Right kidney (tissue), 9 donors: ENCODE measurements at places on chromosomes 2 and 18.

DNA sequence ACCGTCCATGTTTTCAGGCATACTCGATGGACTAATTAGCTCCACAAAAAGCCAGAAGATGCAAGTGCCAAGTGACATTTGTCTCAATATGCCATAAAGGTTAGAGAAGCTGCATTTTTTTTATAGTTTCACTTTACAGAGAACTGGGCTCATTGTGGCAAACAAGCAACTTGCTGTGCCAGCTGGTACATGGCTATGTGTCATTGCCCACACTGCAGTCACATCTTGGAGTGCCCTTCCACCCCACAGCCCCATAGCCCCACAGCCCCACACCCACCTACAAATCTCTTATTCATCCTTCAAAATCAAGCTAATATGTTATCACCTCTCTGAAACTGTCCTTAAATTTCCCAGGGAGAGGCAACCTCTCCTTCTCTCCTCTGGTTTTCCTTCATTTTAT is 451.9 kb downstream of the ARHGAP15 start:
- DNase-seq, result no peak

- DNase-seq, result no peak
These were observed 101.3 kb downstream of the DNAH7 start for GRCh38 chr2:195967336-195967735.

DNA sequence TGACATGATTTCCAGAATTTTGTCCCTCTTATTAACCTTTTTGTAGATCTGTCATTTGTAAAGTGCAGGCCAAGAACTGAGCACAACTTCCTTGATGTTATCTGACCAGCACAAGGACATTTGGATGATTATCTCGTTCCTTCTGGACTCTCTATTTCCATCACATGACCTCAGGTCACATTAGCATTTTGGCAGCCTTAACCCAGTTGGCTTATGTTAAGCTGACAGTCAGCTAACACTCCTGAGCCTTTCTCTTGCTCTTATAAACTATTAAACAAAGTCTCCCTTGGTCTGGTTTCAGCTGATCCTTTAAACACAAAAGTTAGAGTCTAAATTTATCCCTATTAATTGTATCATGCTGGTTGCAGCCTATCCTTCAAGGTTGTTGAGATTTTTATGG is 167.2 kb upstream of the RBBP8 start:
- no peak for DNase-seq

- DNase-seq, result no peak
These were observed 510.8 kb downstream of the TRIB2 start for GRCh38 chr2:13227578-13227977.

DNA sequence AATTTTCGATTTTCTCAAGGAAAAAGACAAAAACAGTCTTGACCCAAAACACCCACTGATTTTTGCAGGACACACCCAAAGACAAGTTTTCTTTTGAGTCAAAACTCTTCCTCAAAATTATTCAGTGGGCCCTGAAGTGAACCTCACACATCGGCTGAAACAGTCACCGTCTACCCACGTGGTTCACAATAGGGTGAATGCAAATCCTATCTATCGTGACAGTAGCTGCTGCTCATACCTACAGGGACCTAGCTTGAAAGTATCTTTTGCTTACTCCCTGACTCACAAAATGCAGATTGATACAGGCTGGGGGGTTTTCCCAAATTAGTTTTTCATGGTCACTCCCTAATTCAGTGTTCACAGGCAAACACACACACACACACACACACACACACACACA is 10.7 kb upstream of the CD226 start:
- no peak for DNase-seq

DNA sequence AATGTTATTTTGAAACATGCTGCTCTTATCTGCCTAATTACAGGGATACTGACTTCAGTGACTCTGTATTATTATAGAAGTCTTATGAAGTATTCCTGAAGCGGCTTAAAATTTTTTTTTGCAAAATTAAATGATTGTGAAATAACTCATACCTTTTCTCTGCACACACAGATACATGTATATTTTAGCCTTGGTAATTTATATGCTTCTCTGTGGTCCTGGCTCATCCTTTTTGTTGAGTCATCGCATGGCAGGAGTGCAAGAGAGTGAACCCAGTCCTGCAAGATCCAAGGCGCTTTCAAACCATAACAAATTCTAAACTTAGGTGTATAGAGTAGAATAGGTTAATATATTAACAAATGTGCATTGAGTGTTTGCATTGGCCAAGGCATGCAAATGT is 8.6 kb downstream of the CCNT2 start:
- DNase-seq, result no peak

DNA sequence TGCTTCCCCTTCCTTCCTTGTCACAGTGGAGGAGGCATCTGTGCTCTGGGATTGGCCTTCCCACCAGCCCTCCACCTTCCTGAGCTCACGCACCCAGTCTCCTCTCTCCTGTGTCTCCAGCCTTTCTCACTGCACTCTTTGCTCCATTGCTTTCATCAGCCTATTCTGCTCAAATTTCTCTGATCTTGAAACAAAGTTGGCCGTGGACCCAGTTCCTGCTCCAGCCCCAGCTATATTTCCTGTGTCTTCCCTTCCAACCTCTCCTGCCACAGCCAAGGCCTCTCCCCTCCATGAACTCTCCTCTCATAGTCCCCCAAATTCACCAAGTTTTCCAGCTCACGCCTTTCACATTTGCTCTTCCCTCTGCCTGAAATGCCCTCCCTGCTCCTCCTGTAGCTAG is 226.6 kb upstream of the AGAP1 start:
- no peak for DNase-seq

DNA sequence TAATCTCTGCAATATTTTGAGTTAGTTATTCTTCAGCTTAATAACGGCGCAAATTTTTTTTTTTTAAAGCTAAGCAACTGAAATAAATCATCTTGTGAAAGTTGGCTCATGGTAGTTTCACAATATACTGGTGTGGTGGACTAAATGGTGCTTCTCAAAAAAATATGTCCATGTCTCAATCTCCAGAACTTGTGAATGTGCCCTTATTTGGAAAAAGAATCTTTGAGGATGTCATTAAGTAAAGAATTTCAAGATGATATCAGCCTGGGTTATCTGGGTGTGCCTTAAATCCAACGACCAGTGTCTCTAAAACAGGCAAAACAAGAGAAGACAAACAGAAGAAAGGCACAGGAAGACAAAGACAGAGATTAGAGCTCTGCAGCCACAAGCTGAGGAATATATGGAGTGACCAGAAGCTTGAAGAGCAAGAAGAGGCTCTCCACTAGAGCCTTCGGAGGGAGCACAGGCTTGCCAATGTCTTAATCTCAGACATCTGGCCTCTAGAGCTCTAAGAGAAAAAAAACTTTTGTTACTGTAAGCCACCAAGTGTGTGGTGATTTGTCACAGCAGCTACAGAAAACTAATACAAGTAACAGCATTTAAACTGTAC is 71.4 kb downstream of the HNMT start:
- no peak for DNase-seq

- no peak for DNase-seq
These were observed 67.9 kb downstream of the TMEM185B start for GRCh38 chr2:120155308-120155707.

DNA sequence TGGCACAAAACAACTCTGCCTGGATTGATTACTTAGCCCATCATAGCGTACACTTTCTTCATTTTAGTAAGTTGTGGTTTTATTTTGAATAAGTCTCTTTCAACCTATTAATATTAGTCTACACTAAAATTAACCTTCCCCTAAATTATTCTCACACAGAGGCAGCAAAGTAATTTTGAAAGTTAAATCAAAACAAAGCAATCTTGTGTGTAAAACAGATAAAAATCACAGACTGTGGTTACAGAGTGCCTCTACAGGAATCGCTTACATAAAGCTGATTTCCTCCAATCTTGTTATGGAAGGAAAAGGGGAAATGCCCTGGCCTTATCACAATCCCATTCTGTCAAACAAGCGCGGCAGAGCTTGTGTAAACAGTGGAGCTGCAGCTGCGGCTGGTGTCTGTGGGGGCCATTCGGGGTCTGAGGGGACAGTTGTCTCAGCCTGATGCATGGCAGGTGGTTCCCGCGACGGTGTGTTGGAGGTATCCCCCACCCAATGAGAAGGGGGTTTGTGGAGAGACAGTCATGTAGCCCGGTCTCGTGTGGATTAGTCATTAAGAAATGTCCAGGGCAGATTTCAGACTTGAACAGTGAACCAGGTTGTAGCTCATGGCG is 42.1 kb downstream of the BCL2L11 start:
- DNase-seq, result no peak

GRCh38 chr18:50687491-50687890 is 127.6 kb downstream of the MAPK4 start:
- no peak for DNase-seq

GRCh38 chr2:203631068-203631757 is 75.2 kb upstream of the CD28 start:
- no peak for DNase-seq

- DNase-seq, result no peak
These were observed 2.5 kb downstream of the GYPC start for GRCh38 chr2:126658319-126658904.

DNA sequence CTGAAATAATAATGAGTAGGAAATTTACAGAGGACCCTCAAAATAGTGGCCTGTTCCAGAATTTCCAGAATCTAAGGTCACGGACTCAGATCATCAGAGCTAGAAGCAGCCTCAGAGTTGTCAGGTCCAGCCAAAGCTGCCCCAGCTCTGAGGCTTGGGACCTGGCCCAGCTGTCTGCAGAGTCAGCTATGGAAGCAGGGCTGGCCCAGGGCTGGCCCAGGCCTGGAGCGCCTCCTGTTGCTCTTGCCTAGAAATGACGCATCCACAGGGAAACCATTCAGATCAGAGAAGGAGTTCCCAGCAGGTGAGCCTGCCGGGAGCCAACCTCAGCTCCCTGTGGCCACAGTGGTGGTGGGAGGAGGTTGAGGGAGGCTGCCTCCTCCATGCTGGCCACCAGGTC is 106.7 kb upstream of the ARL4C start:
- DNase-seq, result no peak

- DNase-seq, result peak; percentile 59
These were observed 35.8 kb downstream of the CIB4 start for GRCh38 chr2:26605195-26605998.

- peak; percentile 67 for DNase-seq
These were observed 2.0 kb downstream of the PHLPP1 start for GRCh38 chr18:62717169-62717924.

- DNase-seq, result no peak
These were observed 156.6 kb downstream of the DYSF start for GRCh38 chr2:71609958-71610357.

DNA sequence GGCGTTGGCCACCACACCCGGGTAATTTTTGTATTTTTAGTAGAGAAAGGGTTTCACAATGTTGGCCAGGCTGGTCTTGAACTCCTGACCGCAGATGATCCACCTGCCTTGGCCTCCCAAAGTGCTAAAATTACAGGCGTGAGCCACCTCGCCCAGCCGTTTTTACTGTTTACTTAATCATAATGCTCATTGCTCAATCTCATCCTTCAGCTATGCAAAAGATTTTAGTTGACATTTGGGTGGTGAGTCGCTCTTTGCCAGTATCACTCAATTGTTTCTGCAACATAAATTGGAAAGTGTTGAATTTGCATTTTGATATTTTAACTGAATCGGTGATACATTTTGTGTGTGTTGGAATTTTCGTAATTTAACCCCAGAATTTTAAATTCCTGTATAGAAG is 7.8 kb upstream of the ZNF532 start:
- DNase-seq, result no peak

DNA sequence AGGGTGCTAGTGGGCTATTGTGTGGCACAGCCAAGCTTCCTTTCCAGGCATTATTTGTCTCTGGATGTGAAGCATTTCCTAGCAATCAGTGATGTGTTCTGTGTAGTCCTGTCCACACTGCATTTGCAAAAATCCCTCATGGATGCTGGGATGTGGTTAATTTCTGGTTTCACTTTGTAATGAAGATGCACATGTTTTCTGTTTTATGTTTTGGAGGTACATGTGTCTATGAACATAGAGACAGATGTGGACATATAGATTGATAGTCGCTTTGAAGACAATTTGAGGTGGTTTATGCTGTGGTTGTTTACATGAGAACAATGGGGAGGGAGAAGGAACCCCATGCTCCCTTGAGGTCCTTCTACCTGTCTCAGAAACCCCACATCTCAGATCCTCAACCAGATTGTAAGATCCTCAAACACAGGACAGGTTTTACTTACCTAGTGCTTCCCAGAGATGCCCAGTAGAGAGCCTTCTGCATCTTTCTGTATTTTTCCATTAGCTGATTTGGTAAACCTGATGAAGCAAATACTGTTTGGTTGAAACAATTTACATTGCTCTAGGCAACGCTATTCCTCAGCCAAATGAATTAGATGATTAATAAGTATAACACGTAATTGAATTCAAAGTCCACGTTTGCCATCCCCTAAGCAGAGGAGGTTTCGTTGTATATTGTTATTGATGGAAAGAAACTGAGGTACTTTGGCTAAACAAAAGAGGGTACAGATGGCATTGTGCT is 204.4 kb downstream of the SPP2 start:
- no peak for DNase-seq

DNA sequence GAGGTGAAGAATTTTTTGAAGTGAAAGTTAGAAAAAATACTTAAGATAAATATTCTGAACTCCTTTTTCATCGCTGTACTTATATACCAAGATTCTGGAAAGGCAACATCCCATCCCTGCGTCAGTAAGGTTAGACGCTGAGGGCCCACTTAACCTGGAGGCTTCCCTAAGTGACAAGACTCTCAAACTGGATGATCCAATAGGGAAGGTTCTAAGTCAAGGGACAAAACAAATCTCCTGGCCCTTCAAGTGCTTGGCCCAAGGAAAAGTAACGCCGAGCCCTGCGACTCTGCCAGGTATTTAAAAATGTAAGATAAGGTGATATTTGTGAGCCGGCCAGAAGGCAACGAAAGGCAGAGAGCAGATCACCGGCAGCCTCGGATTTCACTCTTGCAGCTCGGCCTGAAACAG is 1.3 kb downstream of the STK39 start:
- no peak for DNase-seq

GRCh38 chr2:113005030-113005509 is at the start of gene IL36A:
Gene IL36A, plus strand, starts transcription at chr2:113005459. Its CDS starts 413 bp downstream, at chr2:113005872.
- DNase-seq, result no peak

DNA sequence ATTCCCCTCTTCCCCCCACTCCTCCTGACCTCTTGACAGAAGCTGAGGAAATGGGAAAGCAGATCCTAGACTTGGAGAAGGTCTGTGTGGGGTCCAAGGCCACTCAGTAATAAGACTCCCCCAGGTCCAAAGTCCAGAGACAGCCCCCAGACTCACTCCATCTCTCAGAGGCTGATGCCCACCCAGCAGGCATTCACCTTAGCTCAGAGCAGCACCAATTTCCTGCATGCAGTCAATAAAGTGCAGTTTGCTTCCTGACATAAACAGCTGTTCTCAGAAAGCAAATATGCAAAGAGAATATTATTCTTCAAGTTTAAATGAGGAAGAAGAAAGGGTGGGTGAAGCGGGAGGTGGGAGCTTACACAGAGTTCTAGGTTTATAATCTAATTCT is 84.1 kb upstream of the RTN4 start:
- no peak for DNase-seq
